ENCODE measurements at places on chromosomes 16 and 17.
A peak's percentile ranks its signal among the peaks of the same experiment; 100 is the strongest.

- DNase-seq: peak; percentile 14
These were observed 11.4 kb downstream of the DYNC1LI2 start for GRCh38 chr16:66740010-66740409.

- no peak for DNase-seq
These were observed 25.3 kb upstream of the RBBP6 start for GRCh38 chr16:24514096-24514495.

DNA sequence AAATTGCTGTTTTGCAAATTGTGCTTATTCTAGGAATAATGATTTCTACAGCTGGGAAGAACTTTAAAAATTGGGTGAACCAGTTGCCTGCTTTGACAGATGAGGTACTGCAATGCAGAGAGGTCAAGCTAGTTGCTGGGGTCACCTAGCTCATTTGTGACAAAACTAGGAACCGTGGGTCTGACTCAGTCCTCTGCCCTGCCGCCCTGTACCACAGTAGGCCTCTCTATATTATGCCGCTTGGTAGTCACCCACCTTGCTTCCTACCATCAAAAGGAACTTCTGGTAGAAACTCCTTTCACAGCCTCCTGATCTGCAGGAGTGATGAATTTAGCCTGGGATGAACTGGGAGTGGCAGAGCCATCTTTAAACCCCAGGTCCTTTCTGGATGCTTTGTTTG, 105.7 kb downstream of the PITPNC1 start:
- DNase-seq: no peak

GRCh38 chr16:13571036-13571435, 348.9 kb upstream of the ERCC4 start:
- DNase-seq: no peak

DNA sequence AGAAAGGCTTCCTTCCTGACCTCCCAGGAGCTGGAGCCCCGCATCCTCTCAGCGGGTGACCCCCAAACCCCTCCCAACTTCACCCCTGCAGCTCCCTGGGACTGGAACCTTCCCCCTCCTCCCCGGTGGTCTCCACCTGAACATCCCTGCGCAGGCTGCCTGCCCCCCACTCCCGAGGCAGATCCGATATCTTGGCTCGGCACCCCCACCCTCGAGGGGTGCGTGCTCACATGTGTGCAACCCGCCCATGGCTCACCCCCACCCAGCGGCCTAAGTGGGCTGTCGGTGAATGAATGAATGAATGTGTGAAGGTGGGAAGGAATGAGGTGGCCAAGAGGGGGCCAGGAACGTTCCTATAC, 39.7 kb downstream of the SLC7A5 start:
- DNase-seq: no peak

DNA sequence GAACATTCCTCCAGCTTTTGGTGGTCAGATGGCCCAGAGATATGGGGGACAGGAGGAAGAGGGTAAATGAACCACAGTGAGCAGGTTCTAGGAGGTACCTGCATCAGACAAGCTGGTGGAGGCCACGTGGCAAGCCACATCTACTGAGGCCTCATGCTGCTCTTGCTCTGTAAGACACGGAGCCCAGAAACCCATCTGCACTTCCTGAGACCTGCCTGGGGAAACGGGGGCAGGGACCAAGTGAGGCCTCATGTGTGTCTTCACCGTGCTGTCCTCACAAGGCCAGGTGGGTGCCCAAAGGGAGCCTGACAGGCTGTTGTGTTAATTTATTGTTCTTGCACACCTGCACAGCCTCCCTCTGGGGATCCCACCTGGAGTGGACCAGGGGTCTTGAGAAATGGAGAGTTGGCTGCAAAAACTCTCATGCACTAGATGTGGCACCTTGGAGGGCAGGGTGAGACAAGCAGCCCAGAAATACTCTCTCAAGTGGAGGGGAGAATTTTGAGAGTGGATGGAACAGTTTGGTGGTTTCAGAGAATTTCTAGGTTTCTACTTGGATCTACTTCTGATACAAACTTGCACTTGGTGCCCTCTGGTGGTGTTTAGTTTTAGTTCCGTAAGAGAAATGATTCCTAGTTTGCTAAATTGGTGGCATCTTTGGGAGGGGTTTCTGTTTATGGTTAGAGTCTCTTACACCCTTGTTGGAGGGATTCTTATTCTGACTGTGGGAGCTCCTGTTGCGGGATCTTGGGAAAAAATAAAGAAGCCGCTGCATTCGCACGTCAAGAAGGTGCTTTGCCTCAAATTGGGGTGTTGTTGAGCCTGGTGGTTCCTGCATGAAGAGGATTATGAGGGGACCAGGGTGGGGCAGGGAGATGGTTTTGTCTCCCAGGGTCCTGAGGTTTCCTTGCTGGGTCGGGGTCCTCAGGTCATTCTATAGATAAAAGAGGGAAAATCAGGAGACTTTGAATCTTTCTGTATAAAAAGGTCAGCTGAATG, 47.5 kb downstream of the SLC6A2 start:
- peak; percentile 27 for DNase-seq

DNA sequence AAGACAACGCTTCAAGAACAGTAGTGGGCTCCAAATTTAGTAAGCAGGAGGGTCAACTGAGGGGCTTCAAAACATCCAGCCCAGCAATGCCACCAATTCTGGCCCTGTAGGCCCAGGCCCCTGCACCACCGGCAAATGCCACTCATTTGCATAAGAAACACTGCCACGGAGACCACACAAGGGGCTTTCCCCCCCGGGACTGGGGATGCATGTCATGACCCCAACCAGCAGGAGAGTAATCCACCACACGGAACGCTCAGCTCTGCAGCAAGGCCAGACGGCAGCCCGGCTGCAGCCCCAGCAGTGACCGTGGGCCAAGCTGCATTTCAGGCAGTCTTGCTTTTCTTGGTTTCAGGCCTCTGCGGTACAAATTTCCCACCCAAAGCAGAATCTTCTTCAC, 14.1 kb downstream of the TMEM11 start:
- no peak for DNase-seq

DNA sequence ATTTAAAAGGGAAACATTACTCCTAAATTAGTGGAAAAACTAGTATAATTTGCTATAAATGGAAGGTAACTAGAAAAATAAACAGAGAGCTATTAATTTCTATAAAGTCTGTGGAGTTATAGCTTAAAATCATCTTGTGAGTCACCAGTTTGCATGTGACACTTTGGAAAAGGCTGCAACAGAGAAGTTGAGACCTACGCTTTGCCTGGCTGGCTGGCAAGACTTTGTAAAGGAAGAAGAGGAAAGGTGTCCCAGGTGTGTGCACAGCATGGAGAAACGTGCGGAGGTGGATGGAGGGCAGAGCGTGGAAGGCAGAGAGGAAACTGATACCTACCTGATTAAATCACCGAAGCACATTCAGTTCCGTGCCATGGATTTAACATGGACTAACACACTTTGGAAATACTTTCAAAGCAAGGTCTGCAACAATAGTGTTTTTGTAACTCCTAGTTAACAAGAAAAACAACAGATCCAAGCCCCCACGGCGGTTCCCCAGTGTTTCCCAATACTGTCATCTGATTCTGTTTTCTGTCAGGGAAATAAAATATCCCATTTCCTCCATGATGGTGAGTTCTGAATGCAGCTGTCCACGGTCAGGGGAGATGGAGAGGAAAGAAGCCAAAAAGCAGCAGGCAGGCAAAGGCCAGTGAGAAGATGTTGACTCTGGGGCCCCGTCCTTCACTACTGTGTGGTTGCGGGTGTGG, 134.8 kb downstream of the XYLT1 start:
- no peak for DNase-seq

GRCh38 chr17:50920041-50920410, 53.9 kb upstream of the TOB1 start:
- DNase-seq: no peak

- no peak for DNase-seq
These were observed 63.5 kb upstream of the MED9 start for GRCh38 chr17:17413215-17413792.

GRCh38 chr17:40179923-40180659, 2.8 kb downstream of the RAPGEFL1 start:
- peak; percentile 82 for DNase-seq

- DNase-seq: no peak
These were observed 26.9 kb upstream of the CDH11 start for GRCh38 chr16:65148804-65149203.

GRCh38 chr17:41835800-41836549, at the start of gene NT5C3B:
TSS of gene NT5C3B (minus strand) at chr17:41836232. CDS start at chr17:41836193, 39 bp downstream.
- DNase-seq: peak; percentile 77
